ENCODE measurements at places on chromosomes 3 and 15. TPM values are rescaled to one million over a fixed set of nuclear protein-coding genes. Genes with fewer than 3 reads are reported as not detected.
A peak's percentile ranks its signal among the peaks of the same experiment; 100 is the strongest.

The FANCI gene
- not detected for total RNA-seq

The MESP1 gene
- 0.85 TPM for total RNA-seq

The ROBO2 gene
- total RNA-seq, result 2.9 TPM

The RARB gene
- 52.7 TPM for total RNA-seq

The PRR23C gene
- not detected for total RNA-seq

The HYAL3 gene
- not detected for total RNA-seq

The GPR27 gene
- total RNA-seq, result 2.4 TPM

The ALDH1A3 gene
- total RNA-seq, result 10.9 TPM

The CFAP92 gene
- not detected for total RNA-seq

DNA sequence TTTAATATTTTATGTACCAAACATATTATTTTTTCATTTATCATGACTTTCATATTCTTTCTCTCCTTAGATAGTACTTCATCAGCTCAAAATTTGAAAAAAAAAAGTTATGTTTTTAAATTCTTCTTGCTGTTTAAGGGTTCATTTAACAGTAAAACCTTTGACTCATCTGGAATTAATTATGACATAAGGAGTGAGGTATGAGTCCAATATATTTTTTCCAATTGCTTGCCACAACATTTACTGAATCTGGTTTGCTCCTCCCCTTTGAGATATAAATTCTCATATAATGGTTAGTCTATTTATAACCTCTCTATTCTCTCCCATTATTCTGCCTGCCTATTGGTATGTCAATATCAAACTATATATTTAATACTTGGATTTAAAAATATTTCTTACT, 387.8 kb downstream of the TUSC7 start:
- no peak for DNase-seq

DNA sequence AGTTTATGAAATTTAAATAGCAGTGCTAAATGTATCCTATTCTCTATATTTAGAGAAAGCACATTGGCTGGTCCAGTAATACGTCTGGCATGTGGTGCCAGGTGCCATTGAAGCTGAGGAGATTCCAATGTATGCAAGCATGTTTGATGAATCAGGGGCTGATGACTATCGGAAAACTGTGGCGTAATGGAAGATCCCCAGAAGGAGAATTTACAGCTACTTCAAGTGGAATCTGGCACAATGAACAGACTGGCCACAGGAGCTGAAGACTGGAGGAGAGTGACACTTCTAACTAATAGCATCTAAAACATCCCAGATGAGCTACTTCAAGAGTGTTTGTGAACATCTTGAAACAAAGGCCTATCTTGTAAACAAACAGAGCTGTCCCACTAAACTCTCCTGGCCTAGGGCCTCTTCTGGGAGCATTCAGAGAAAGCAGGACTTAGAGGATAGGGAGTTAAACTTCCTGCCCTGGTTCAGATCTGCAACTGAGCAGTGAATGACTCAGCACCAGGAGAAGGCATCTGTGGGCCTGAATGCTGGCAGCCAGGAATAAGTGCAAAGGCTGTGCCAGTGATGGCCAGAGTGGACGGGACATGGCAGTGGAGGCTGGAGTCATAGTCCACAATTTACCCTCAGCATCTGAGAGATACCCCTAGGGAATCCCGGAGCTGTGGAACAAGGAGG, 15.2 kb upstream of the ACTC1 start:
- DNase-seq, result peak; percentile 52

DNA sequence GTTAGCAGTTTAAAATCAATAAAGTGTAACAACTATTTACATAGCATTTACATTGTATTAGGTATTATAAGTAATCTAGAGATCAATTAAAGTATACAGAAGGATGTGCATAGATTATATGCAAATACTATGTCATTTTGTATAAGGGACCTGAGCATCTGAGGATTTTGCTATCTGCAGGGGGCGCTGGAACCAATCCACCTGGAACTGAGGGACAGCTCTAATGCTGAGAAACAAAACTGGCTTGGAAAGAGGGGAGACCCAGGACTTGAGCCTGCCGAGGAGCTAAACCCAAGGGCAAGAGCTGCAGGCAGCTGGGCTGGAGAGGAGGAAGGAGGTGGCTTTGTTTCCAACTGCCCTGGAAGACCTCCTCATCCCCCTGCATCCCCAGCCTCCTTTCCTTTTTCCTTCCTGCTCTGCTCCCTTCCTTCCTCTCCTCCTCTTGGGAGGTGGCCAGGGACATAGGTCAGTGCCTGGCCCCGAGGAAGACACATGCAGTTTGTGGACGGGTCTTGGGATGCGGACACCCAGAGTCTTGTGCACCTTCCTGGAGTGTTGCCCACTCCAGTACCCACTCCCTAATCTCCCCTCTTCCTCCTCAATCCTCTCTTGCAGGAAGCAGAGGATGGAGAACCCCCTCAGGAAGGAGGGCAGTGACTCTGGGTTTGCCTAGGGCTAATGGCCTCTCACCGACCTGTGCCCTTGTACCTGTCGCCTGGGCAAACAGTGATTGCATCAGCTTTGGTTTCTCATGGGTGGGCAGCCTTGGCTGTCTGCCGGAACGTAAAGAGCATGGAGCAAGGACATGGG, 825 bp upstream of the RTP3 start:
- no peak for DNase-seq

GRCh38 chr3:129226374-129226773, 23.0 kb upstream of the COPG1 start:
- peak; percentile 59 for DNase-seq

DNA sequence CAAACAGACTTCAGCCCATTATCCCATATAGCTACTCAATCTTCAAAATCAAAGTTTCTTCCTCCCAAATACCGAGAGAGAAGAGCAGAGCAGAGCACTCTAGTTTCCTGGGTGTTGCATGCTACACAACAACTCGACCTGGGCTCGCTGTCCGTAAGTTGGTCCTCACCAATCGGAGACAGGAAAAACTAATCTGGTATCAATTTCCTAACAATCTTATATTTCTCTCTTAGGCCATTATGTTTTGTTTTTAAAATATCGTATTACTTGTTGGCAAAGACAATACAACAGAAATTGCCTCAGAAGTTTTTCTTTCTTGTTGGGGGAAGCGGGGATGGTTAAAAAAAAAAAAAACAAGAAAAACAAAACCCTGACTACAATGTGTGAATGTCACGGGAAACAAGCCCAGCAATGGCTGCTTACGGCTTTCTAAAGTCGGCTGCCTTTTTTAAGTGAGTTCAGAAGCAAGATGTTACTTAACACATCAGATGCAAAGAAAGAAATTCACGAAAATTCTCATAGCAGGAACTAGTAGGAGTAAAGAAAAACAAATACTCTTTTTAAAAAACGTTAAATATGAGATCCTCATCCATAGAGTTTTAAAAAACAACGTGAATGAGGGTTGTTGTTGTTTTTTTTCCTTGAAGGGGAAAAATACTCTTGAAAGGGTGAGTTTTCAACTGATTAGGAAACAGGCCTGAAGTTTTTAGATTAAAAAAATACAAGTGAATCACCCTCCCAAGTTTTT, 1.9 kb downstream of the VGLL4 start:
- DNase-seq, result no peak

- no peak for DNase-seq
Measured at GRCh38 chr3:4734454-4734853, 241.3 kb downstream of the ITPR1 start.

GRCh38 chr3:126671521-126671920, 16.6 kb upstream of the TXNRD3 start:
- no peak for DNase-seq

GRCh38 chr15:29859973-29860715, 37.9 kb upstream of the TJP1 start:
- no peak for DNase-seq

GRCh38 chr3:17577796-17578520, 164.5 kb downstream of the TBC1D5 start:
- no peak for DNase-seq

DNA sequence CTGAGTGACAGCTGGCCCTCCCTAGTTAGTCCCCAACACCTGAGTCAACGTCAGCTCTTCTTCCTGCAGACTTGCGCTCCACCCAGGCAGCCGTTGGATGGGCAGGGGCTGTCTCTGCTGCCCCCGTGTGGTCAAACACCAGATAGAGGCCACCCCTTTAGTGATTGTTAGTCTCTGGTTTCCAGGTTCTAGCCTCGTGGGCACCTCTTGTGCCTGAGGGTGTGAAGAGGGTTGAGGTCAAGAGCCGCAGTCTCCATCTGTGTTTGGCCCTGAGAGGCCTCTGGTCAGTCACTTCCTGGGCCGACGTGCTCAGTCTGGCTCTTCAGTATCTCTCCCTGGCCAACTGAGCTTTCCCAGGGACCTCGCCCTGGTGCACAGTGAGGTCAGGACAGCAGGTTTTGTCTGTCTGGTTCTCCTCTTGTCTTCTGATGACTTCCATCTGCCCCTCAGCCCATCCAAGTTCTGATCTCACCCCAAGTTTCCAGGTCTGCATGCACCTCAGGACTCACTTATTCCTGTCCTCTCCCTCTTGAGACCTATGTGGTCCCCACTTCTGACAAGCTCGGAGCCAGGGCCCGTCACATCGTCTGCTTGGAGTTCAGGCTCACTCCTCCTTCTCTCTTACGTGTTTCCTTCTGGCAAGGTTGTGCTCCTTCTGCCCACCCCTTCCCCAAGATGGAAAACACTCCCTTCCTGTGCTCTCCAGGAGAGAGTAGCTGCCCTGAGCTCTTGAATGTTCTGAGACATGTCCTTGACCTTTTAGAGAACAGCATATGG, 20.9 kb downstream of the CD276 start:
- peak; percentile 72 for DNase-seq

- DNase-seq, result no peak
Measured at GRCh38 chr15:74006774-74007639, 12.5 kb downstream of the PML start.

- peak; percentile 11 for DNase-seq
Measured at GRCh38 chr3:13703071-13703470, 154.1 kb downstream of the FBLN2 start.

GRCh38 chr15:60682615-60683014, 203.7 kb upstream of the ICE2 start:
- no peak for DNase-seq

- no peak for DNase-seq
Measured at GRCh38 chr15:73918784-73919183, 7.5 kb upstream of the LOXL1 start.

DNA sequence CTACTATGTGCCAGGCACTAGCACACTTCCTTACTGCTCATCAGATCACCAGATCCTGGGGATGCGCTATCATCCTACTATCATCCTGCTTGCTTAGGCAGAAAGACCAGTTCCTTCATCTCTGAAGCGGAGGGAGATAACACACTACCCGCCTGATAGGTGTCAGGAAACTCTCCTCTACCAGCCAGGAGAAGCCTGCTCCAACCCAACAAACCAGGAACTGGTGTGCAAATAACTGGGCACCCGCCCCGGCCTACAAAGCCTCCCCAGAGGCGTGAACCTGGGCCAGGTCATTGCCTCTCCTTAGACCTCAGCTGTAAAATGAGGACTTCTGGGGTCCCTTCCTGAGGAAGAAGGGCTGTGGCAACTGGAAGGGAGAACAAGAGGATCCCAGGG, 61.5 kb downstream of the HOMER2 start:
- no peak for DNase-seq

- DNase-seq, result no peak
Measured at GRCh38 chr3:39021029-39021428, 30.7 kb downstream of the SCN11A start.

- no peak for DNase-seq
Measured at GRCh38 chr3:31404871-31405270, 127.9 kb upstream of the STT3B start.

GRCh38 chr15:70781236-70781635, 17.9 kb upstream of the UACA start:
- no peak for DNase-seq

DNA sequence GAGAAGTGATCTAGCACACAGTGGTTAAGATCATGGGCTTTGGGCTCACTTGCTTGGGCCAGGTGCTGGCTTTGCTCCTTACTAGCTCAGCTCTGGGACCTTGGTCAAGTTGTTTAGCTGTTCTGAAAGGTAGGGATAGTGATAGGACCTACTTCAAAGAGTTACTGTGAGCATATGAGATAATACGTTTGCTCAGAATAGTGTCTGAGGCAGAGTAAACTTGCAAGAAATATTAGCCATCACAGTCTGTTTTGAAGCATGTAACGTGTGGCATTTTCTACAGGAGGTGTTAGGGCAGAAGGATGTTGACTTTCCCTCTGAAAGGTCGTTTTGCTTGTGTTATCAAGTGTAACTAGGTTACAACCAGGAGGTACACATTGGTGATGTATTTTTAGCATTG, 34.5 kb upstream of the NFKBIZ start:
- DNase-seq, result no peak

DNA sequence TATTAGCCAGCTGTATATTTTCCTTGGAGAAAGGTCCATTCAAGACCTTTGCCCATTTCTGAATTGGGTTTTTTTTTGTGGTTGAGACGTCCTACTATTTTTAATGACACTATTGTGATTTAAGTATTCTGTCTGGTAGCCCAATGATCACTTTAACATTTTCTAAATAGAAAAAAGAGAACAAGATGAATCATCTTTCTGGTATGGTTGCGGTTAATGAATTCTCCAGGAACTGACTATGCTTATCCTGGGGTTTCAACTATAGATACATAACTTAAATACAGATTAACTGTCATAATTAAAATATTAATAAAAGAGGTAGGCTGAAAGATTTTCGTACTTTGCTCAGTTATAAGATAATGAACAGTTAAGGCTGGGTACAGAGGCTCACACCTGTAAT, 51.9 kb downstream of the PBRM1 start:
- DNase-seq, result no peak

DNA sequence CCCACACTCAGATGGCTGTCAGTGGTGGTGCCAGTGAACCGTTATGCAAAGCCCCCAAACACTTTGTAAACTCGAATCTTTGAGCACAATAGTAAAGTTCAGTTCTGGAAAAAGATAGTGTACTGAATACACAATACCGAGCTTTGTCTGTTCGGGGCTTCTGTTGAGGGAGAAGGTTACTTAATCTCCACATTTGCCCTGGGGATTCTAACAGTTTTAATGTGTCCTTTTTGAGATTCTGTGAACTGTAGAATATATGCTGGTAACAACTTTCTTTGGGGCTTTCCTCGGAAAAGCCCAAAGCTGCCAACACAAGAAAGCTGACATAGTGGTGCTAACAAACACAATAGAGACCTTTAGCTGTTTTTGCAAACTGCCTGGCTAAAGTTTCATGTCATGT, 686.5 kb downstream of the ROBO1 start:
- DNase-seq, result no peak

- no peak for DNase-seq
Measured at GRCh38 chr3:139941580-139941979, 6.6 kb downstream of the CLSTN2 start.

DNA sequence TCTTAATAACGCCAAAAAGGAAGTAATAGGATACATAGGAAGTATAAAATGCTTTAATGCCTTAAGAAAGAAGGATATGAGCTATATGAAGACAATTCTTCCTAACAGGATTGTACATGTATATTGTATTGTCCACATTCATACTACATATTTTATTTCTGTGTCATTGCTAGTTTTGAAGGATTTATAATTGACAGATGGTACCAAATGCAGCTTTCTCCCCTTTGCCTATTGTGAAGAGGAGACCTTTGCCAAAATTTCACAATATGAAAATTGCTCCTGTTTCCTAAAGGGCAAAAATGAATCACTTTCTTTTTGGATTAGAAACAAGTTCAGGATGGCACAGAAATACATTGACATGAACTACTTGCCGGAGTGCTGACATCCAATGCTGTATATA, 34.8 kb upstream of the EOMES start:
- no peak for DNase-seq

GRCh38 chr3:146350852-146351251, 99.9 kb upstream of the PLSCR4 start:
- DNase-seq, result no peak

Data from ascending aorta (tissue), 2 donors.